ENCODE measurements at places on chromosomes 7 and 10. TPM values are rescaled to one million over a fixed set of nuclear protein-coding genes. Genes with fewer than 3 reads are reported as not detected.
A peak's percentile ranks its signal among the peaks of the same experiment; 100 is the strongest.

The ANKRD7 gene
- total RNA-seq, result 2.2 TPM

The CTBP2 gene
- 55.5 TPM for total RNA-seq

The PTN gene
- total RNA-seq, result 114 TPM

The ANKRD61 gene
- total RNA-seq, result 1.2 TPM

The LRRC61 gene
- not detected for total RNA-seq

The RBM20 gene
- 0.02 TPM for total RNA-seq

The AKR1C1 gene
- total RNA-seq, result 25.7 TPM

The CRTAC1 gene
- total RNA-seq, result not detected

DNA sequence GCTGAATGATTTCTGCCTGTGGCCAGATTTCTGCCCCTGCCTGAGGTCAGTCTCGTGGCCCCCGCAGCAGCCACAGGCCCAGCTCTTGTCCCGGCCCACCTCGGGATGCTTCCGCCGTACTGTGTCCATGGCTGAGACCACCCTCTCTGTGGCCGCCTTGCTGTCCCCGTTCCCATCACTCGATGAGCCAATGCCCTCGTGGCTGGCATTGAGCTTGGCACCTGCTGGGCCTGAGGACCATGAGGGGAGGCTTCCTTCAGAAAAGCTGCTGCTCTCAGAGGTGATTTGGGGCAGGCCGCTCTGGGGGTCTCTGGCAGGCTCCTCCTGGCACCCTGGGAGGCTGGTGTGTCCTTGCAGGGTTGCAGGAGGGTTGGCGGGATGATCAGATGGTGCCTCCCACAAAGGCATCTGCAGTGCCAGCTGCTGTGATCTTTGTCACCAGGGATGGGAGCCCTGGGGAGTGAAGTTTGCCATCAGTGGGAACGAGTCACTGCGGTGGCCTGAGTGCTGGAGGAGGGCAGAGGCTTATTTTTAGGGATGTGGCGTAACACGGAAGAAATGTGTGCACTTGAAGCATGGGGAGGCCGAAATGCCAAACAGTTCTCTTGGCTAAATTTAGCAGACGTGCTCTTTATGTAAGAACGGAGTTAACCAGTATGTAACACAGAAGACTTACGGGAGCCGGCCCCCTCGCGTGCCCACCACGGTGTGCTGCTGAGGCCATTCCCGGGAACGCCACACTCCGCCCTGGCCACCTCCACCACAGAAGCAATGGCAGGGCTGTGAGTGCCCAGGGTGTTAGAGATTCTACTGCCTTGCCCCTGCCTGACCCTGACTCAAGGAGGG lies 47.7 kb downstream of the VIPR2 start:
- no peak for DNase-seq

DNA sequence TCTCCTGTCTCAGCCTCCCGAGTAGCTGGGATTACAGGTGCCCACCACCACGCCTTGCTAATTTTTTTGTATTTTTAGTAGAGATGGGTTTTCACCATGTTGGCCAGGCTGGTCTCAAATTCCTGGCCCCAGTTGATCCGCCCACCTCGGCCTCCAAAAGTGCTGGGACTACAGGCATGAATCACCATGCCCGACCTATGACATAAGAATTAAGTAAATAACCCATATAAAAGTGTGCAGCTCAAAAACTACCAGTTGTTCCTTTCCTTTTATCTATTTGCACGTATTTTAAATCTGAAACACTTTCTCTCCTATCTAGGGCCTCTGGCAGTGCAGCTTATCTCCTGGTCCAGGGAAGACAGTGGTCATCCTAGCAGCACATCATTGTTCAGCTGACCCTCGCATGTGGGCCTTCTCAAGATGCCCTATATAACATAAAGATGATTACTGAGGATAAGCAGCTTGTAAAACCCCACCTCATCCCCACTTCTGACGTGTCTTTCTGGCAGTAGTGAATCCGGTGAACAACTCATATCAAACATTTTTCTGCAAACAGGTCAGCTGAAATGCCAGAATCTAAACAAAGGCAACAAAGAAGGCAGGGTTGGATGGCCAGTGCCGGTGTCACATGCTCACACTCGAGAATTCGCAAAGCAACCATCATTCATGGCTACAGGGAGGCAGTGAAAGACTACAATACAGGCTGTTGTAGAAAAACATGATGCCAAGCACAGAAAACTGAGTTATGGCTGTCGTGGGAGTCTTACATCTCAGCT lies 36.0 kb upstream of the KCNIP2 start:
- DNase-seq, result peak; percentile 86

DNA sequence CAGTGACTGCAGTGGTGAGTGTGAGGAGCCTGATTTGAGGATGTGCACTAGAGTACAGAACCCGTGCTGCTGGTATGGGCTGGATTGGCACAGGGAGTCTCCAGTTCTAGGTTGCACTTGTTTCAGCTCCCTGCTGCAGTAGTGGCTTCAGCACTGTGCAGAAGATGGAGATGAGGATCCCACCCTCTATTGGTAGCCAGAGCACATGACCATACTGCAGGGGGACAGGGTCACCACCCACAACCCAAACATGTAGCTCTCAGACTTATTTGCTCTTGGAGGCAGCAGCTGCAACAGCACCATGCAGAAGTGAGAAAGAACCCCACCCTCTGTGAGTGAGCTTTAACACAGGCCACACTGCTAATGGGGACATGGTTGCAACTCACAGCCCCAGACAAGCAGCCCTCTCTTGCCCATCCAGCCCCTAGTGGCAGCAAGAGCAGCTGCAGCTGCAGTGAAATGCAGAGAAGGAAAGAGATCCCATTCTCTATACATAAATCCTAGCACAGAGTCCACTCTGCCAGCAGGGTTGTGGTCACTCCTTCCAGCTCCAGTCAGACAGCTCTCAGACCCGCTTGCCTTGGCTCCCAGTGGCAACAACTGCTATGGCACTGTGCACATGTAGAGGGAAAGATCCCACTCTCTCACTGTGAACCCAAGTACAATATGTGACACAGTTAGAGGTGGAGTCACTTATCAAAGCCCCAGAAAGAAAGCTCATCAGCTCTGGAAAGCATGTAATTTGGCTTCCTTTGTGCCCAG lies 51.4 kb upstream of the SCIN start:
- DNase-seq, result peak; percentile 5

- no peak for DNase-seq
Measured at GRCh38 chr7:36966636-36967035, 242.3 kb upstream of the AOAH start.

- DNase-seq, result no peak
Measured at GRCh38 chr7:2106440-2106839, 126.3 kb downstream of the MAD1L1 start.

GRCh38 chr7:79454361-79454960 lies 994 bp upstream of the MAGI2 start:
- no peak for DNase-seq

- no peak for DNase-seq
Measured at GRCh38 chr7:50352282-50352681, 47.8 kb downstream of the IKZF1 start.

- DNase-seq, result no peak
Measured at GRCh38 chr10:79468841-79469585, 23.6 kb upstream of the ZCCHC24 start.

GRCh38 chr7:42692621-42693020 lies 219.2 kb downstream of the C7orf25 start:
- no peak for DNase-seq
